ENCODE measurements at places on chromosomes 2 and 18. TPM values are rescaled to one million over a fixed set of nuclear protein-coding genes. Genes with fewer than 3 reads are reported as not detected.

DNA sequence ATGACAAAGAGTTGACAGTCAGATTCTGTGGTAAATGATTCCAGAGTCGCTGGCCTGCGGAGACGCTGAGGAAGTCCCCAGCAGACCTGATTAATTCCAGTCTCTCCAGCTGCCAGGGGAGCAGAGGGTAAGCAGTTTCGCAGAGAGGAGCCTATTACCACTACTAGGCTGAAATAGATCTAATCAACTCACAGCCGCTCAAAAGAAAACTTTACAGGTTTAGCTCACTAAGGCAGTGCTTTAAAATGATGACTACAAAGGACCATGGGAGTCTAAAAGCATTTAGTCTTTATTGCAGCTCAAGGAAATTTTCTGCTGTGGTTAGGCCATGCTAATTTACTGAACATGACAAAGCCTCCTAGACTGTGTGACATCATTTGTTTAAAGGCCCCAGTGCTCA, 445.6 kb upstream of the POU3F3 start:
- no peak for DNase-seq

DNA sequence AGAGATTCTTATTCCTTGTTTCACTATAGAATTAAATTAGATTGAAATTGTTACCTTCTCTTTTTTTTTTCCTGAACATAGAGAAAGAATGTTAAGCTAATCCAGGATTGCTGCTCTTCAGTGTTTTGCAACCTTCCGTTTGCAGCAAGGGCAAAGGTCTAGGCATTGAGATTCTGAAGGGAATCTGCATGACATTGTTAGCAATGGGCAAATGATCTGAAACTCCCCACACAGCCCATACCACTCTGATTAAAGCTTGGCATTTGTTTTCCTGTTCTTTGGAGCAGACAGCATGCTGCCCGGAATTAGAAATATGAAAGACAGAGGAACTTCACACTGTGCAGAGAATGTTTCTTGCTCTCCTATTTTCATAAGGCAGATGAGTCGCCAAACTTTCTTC, 551.8 kb downstream of the SOCS6 start:
- DNase-seq: no peak

DNA sequence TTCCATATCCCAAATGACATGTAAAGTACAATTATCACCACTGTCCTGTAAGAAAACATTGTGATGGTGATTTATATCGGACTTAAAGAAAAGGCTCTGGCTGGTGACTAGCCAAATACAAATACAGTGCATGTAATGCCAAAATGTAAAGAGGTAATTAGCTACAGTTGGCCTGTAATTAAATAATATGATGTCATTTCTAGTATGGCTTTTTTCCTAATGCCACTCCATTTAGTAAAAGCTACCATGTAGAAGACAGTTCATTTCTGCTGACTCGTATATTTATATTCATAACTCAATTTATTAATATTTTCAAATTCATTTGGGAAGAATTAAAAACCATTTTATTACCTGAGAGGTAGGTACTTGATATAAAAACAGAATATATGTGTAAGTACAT, 815.7 kb downstream of the ERBB4 start:
- no peak for DNase-seq

DNA sequence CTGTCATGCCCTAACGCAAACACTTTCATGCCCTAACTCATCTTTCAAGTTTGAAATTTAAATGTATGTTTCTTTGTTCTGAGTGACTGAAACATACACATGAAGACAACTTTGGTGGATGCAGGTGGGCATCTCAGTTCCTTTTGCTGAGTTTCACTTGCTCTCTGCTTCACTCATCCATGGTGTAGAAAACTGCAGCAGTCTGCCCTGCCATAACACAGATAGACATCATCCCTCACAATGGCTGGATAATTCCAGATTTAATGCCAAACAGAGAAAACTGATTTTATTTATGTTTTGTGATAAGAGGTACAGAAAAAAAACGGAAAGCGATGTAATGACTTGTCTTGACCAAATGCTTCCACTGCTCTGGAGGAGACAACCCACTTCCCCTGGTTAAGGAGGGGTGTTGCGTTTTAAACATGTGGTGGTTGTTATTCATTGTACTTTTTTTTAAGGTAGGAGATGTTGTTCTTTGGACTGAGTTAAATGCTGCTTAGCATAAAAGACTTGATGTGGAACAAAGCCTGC, 70.4 kb downstream of the RHBDD1 start:
- no peak for DNase-seq

DNA sequence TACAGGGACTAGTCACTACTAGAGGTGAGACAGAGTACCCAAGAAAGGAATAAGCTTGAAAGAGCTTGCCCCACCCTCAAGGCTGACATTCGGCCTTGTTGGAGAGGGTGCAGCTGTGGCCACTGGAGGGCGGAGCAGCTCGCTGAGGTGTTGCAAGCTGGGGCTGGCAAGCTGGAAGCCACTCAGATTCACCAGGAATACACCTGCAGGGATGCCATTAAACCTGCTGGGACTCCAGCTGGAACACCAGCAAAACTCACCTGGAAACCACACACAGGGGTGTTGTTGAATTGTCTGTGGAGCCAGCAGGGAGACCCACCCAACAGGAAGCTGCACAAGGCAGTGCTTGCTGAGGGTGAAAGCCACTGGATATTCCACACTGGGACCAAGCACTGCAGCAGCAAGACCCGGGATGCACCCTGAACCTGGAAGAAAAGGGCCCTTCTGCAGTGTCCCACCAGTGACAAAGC, 26.1 kb downstream of the KCTD18 start:
- DNase-seq: no peak

The C2orf78 gene
- 0.03 TPM for total RNA-seq

Data from SJSA1 (cell line).